Stimulated activated CD8-positive, alpha-beta memory T cell treated with anti-CD3 and anti-CD28 coated beads, Interleukin-15, amount 100 ng/mL, for 4 hours (primary cell): ENCODE measurements at places on chromosomes 3 and 15.

- DNase-seq = no peak
These were observed 133.1 kb downstream of the IL1RAP start for GRCh38 chr3:190646996-190647395.

GRCh38 chr3:155313300-155313699, 19.8 kb upstream of the STRIT1 start:
- DNase-seq = no peak

DNA sequence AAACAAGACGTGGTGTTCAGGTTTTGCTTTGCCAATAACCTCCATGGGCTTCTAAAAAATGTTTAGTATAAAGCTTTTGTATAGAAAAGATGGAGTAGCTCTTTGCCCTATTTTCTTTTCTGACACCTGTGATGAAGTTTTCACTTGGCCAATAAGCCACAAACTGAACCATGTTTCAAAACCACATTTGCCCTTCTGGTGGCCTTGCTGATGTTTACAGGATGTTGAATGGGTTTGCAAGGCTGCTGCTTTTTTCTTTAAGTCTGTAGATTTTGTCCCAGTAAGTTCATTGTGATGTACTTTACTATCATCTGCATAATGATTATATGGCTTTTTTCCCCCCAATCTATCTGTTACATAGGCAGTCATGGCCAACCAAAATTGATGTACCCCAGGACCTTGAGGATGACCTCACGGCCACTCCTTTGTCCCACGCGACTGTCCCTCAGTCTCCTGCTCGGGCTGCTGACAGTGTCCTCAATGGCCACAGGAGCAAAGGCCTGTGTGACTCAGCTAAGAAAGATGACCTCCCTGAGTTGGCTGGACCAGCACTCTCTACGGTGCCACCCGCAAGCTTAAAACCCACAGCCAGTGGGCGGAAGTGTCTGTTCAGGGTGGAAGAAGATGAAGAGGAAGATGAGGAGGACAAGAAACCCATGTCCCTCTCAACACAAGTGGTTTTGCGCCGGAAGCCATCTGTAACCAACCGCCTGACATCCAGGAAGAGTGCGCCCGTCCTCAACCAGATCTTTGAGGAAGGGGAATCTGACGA, 60.8 kb downstream of the SNRK start:
- DNase-seq = peak; percentile 23

- DNase-seq = peak; percentile 3
These were observed 46.9 kb downstream of the ARHGEF3 start for GRCh38 chr3:56754741-56755417.

DNA sequence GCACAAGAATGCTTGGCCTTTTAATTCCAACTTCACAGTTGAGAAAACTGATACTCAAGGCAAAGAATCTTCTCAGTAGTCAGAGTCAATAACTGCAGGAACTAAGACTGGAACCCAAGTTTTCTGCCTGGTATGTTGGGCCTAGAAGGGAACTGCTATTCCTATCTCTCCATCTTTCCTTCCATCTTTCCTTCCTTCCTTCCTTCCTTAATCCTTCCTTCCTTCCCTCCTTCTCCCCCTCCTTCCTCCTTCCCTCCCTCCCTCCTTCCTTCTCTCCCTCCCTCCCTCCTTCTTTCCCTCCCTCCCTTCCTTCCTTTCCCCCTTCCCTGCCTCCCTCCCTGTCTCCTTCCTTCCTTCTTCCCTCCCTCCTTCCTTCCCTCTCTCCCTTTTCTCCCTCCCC, 131.2 kb downstream of the RORA start:
- DNase-seq = no peak

GRCh38 chr3:13863382-13863952, 16.4 kb downstream of the WNT7A start:
- DNase-seq = no peak

- DNase-seq = no peak
These were observed 139.8 kb downstream of the XXYLT1 start for GRCh38 chr3:195131176-195131575.

- DNase-seq = no peak
These were observed 109.8 kb upstream of the MANF start for GRCh38 chr3:51275111-51275805.

- no peak for DNase-seq
These were observed 266.4 kb upstream of the CDIN1 start for GRCh38 chr15:36313021-36313420.

- no peak for DNase-seq
These were observed 139.7 kb upstream of the SMAD3 start for GRCh38 chr15:66925721-66926120.

- DNase-seq = no peak
These were observed 60.9 kb downstream of the ASB7 start for GRCh38 chr15:100663086-100663914.

- DNase-seq = no peak
These were observed 91.7 kb downstream of the NPTN start for GRCh38 chr15:73541479-73541878.

DNA sequence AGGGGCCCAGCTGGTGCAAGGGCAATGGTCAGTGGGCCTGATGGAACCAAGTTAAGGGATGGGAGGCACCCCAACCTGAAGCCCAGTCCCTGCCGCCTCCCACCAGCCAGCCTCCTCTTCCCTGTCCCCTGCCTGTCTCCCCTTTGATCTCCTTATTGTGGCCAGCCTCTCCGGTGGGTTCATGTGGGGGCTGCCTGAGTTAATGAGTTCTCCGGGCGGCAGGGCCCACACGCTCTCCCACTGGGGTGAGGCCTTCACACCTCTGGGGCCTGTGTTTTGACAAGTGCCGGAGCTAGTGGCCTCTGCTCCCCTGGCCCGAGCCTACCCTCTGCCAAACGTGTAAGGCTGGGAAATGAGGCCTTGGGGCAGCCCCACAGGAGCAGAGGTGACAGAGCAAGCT, 7.2 kb upstream of the MESP1 start:
- DNase-seq = no peak

DNA sequence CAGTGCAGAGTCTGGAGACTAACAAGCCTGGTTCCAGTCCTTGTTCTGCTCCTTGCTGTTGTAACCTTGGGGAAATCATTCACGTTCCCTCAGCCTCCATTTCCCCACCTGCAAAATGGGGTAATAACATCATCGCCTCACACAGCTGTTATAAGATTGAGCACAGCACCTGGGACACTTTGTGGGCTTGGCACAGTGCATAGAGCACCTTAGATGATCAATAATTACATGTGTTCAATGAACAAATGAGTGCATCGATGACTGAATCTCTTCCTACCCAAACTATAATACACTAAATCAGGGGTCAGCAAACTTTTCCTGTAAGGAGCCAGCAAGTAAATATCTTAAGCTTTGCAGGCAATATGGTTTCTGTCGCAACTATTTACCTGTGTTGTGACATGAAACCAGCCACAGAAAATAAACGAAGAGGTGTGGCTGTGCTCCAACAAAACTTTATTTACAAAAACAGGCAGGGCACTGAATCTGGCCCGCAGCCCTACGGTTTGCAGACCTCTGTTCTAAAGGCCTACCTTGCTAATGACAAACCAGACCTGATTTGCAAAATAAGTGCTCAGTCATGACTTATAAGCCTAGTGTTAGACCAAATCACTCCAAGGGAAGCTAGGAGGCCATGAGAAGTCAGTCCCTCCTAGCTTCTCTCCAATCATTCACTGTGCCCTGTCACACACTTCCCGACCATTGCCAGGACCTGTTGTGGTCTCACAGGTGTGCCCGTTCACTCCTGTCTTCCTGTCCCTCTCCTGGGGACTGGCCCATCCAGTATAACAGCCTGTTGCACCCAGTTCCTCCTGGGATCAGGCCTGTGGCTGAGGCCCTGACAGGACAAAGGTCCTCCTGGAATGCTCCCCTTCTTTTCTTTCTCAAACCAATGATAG, 149.4 kb upstream of the WNT5A start:
- DNase-seq = no peak

DNA sequence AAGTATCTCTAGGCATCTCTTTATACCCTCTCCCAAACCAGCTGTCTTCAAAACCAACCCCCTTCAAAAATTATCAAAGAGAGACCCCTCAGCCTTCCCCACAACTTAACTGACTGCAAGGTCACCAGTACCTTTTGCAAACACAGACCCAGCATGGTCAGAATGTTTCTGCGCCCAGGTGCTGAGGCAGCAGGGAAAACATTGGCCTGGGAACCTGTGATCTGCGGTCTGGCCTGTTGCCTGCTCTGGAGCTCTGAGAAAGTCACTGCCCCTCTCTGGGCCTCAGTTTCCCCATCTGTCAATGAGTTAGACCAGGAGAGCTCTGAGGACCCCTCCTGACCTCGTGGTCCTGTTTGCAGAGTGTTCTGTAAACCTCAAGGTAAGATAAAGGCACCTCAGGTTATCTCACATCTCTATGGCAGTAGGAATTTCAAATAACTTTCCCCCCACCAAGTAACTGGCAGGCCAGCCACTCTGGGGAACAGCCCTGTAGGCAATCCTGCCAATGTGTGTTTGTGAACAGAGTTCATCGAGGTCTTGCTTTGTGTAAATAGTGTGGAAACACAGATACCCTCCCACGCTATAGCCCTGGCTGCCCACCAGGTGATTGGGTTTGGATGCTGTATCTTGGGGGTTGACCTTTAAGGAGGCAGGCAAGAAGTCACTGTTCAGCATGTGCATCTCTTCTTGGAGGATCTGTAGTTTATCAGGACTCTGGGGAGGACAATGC, 50.0 kb upstream of the SMAD6 start:
- DNase-seq = no peak
